ENCODE measurements at places on chromosomes 4 and X.

DNA sequence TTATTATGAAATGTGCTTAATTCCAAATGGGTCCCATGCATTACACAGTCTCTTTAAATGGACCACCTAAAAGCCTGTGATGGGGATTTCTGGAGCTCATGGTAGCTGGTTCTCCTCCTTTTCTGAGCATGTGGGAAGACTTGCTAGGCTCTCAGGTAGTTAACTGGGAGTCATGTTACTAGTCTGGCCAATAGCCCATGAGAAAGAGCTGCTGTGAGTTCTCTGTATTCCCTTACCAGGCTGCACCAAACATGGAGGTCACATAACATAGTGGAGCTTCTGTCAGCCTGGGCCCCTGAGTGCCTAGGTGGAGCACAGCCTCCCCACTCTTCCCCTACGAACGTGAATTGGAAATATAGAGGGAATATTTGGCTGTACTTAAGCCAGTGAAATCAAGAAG lies 198.4 kb downstream of the MAML3 start:
- no peak for DNase-seq

DNA sequence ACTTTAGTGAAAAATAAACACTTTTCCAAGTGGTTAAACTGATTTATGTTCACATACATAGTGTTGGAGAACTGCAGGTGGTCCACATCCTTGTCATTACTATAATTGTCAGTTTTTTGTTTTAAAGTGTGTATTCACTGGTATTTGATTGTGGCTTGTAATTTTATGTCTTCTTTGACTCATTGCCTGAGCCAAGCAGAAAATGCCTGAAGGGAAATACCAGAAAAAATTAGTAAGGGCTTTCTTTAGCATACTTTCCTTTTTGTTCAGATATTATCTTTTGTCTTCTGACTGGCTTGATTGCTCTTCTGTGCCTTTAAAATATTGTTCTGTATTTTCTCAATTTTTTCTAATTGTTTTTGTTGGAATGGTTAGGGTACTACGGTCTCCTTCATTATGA lies 981.3 kb downstream of the C4orf33 start:
- no peak for DNase-seq

DNA sequence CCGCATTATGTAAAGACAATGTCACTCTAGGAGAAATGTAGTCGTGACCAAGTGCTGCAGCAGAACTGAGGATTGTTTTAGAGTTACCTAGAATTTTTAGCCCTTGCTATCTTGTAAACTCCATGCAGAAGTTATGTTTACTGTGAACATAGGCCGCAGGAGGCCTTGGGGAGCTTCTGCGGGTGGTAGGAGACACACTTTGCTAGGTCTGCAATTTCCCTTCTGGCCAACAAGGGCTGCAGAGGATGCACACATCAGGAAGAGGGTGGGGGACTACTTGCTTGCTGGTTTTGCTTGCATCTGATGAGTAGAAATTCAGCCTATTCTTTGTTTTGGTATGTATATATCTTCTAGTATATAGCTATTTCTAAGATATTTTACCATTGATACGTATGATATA lies 23.1 kb downstream of the BANK1 start:
- no peak for DNase-seq

DNA sequence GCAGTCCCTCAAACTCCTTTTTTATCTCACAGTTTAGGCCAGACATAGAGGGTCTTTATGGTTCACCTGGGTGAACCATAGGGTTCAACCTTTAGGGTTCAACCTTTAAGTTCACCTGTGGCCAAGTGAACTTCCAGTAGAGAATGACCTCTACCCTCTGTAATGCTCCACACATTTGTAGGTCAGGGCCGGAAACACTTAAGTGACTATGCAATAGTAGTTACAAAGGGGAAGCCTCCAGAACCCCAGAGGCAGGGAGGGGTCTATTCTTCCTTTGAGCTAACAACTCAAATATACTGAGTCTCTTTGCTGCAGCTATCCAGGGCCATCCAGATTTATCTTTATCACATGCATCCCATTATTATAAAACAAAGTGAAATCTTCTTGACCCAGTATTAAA lies 100.0 kb downstream of the LARP1B start:
- DNase-seq: no peak

- DNase-seq: no peak
These were observed 203.3 kb upstream of the HS3ST1 start for GRCh38 chr4:11632025-11632424.

DNA sequence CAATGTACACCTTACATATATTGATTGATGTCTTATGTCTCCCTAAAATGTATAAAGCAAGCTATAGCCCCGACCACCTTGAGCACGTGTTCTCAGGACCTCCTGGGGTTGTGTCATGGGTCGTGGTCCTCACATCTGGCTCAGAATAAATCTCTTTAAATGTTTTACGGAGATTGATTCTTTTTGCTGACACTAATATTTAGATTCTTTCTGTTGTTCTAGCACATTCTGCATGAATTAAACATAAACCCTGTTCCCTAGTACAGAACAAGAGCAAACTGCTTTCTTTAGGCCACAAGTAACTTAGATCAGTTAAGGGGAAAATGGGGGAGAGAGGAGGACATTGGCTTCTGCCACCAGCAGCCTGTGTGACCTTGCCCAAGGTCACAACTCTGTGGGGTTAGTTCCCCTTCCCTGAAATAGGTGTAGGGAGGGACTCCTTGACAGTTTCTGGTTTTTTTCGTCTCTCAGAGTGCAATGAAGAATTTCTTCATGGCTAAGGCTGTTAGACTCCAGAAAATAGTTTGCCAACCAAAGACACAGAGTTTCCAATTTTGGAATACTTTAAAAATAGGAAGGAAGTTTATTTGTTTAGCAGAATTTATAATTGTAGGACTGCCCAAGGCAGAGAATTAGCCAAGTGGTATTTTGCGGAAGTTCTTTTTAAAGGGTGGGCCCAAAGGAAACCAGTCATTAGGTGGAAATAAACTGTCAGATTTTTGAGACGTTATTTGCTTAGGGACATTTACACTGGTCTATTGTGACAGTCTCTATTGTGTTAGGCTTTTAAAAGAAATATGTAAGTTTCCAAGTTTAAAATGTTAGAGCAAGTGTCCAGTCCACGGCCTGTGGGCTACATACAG lies 29.4 kb downstream of the PTTG2 start:
- DNase-seq: no peak

GRCh38 chr4:14023036-14023435 lies 395.5 kb upstream of the BOD1L1 start:
- DNase-seq: no peak

- no peak for DNase-seq
These were observed 35.7 kb downstream of the APBB2 start for GRCh38 chr4:41178372-41179370.

DNA sequence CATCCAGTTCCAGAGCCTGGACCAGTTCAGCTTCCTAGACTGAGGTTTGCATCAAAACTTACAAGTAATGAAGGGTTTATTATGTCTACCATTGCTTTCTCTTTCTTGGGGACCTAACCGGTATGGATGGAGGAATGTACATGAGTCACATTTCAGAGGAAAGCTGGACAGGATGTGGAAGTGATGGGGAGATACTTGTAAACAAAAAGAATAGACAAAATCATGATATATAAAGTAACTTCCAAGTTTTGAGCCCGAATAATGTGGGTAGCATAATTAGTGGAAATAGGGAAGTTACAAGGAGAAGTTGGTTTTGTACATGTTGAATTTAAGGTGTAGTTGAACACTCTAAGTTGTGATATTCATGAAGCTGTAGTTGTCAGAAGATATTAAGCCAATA lies 15.0 kb downstream of the FNIP2 start:
- no peak for DNase-seq

- DNase-seq: no peak
These were observed 113.6 kb downstream of the GLUD2 start for GRCh38 chrX:121160987-121161386.

Data from stimulated activated CD4-positive, alpha-beta T cell treated with anti-CD3 and anti-CD28 coated beads, Interleukin-1b, Interleukin-23, amount 100 ng/mL, for 24 hours (primary cell).